ENCODE measurements at places on chromosomes 3 and 15.

- no peak for DNase-seq
These were observed 4.9 kb upstream of the FAM131A start for GRCh38 chr3:184332370-184333090.

GRCh38 chr3:42544492-42545283 is 37.1 kb downstream of the SEC22C start:
- DNase-seq, result no peak

DNA sequence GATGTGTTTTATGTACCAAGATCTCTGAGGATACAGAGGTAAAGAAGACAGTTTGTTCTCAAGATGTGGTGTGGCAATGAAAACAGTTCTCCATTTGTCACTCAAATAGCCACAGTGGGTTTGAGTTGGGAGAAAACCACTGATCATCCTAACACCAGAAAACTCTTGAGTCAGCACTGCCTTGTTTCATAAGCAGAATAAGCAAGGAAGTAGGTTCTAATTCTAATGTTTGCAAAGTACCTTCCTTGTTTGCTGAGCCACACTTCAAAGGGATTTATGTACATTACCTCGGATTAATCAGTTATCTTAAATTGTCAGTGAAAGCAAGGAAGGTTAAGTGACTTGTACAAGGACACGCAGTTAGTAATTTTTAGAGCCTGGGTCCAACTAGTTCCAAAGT is 107.8 kb upstream of the BOC start:
- DNase-seq, result no peak

GRCh38 chr3:14522768-14523167 is 17.4 kb downstream of the GRIP2 start:
- DNase-seq, result no peak

DNA sequence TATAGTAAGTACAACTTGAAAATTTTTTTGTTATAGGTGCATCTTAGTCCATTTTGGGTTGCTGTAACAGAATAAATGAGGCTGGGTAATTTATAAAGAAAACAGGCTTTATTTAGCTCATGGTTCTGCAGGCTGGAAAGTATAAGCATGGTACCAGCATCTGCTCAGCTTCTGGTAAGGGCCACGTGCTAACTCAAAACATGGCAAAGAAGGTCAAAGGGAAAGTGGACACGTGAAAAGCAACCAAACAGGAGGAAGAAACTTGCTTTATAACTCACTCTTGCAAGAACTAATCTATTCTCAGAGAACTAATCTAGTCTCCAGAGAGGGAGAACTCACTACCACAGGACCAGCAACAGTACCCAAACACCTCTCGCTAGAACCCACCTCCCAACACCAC is 9.1 kb downstream of the HDGFL3 start:
- DNase-seq, result no peak

DNA sequence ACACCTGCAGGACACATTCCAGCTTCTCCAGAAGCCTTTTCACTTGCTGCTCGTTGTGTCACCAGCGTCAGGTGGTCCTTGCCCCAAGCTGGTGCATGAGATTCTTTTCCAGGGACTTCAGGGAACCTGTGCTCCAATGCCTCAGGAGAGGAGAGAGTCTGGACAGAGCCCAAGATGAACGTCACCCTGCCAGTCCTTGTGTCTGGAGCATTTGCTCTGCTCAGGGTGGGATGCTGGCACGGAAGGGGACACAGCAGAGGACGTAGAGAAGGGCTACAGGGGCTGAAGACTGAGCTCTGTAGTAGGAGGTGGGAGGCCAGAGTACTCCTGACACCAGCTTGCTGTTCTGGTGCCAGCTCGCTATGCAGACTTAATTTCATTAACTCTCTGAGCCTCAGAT is 262.1 kb downstream of the XXYLT1 start:
- DNase-seq, result no peak

DNA sequence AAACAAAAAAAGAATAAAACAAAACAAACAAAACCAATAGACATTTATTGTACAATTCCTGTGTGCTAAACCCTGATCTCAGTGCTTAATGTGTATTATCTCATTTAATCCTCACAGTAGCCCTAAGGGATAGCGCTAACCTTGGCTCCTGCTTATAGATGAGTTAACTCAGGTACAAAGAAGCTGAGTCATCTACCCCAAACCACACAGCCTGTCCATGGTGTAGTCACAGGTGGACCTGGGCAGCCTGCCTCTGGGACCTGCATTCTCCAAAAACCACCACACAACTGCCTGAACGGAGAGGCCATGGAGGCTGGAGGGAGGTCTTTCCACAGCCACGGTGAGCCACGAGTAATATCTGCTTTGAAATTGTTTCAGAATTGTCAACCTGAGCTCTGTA is 5.5 kb upstream of the CLN6 start:
- DNase-seq, result no peak

DNA sequence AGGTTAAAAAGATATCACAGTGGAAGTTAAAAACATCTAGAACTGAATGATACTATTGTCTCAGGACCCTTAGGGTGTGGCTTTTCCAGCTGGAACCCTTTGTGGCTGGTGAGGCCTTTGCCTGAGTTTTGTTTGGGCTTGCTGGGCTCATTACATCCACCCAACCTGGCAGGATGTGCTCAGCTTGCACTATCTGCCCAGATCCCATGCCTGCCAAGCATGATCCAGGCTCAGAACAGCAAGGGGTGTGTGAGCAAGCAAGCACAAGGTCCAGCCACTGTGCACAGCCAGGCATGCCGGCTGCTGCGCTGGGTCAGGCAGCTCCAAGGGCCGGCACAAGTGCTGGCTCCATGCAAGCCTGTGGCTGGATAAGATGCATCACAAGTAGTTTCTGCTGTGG is 512.7 kb upstream of the CDIN1 start:
- no peak for DNase-seq

GRCh38 chr3:49867400-49867799 is 2.3 kb downstream of the CAMKV start:
- DNase-seq, result no peak

GRCh38 chr3:116179091-116179490 is 266.2 kb downstream of the LSAMP start:
- DNase-seq, result no peak

DNA sequence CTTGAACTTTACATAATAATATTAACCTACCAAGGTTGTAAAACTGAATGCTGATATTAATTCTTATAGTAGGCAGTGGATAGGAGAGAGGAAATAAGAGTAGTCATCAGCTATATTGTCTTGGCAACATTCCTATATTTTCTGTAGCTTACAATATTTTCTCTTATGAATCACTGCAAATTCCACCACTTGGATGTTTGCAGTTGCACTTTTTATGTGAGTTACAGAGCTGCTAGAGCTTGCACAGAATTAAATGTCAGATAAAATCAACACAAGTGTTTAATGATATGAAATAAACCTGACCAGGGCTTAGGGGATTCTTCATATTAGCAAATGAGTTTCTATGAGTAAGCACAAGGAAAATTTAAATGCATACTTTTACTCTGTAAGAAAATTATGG is 1710.1 kb downstream of the SI start:
- no peak for DNase-seq

DNA sequence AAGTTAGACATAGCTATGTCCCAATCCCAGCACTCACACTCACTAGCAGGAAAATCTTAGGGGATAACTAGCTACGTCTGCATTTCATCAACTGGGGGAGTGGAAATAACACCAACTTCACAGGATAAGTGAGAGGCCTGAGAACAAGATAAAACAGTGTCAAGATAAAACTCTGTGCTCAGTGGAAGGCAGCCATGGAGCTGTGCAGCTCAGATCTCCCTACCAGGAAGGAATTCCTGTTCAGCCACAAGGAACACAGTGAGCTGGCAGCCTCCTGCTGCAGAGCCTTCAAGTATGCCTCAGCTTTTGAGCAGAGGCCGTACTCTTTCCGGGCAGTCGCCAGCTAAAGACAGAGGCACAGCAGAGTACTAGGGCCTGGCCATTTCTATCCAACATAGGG is 115.8 kb upstream of the TOPAZ1 start:
- DNase-seq, result no peak

DNA sequence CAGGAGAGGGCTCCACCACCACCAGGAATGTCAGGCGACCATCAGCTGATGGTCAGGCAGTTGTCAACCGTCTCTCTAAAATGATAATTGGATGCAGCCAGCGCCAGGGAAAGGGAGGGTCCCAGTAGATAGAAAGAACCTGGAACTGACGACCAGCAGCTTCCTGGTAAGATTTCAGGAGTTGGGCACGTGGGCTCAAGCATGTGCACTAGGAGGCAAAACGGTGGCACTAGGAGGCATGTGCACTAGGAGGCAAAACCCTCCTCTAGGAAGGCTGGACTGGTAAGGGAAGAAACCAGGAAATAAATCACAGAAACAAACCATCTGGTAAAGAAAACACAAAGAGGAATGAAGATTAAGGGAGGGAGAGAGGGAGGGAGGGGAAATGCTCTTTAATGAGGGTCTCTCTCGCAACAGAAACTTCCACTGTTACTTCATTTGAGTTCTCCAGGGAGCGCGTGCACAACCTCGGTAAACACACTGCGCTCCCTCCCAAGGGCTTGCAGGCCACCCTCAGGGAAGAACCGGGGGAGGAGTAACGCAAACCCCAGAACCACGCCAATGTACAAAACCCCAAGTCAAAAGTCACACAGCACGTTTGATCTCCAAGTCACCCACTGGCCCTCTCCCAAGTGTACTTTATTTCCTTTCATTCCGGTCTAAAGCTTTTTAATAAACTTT is 116.7 kb downstream of the XXYLT1 start:
- no peak for DNase-seq

GRCh38 chr15:77721963-77722362 is 89.3 kb upstream of the LINGO1 start:
- DNase-seq, result no peak

DNA sequence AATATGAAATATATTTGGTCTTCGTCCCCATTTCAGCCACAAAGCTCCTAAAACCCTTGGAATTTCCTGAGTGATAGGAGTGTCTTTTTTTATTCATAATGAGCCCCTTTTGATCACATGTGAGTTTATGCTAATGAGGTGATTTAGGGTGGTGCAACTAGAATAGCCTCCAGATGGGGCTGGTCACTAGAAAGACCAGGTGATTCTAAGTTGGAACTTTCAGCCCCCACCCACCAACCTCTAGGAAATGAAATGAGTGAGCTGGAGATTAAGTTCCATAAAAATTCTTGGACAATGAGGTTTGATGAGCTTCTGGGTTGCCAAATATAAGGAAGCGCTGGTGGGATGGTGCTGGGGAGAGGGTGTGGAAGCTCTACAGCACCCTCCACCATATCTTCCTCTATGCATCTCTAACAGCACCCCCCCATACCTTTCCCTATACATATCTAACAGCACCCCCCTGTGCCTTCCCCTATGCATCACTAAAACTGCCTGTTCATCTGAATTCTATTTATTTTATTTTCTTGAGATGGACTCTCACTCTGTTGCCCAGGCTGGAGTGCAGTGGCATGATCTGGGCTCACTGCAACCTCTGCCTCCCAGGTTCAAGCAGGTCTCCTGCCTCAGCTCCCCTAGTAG is 2.1 kb upstream of the SMCO1 start:
- DNase-seq, result no peak

DNA sequence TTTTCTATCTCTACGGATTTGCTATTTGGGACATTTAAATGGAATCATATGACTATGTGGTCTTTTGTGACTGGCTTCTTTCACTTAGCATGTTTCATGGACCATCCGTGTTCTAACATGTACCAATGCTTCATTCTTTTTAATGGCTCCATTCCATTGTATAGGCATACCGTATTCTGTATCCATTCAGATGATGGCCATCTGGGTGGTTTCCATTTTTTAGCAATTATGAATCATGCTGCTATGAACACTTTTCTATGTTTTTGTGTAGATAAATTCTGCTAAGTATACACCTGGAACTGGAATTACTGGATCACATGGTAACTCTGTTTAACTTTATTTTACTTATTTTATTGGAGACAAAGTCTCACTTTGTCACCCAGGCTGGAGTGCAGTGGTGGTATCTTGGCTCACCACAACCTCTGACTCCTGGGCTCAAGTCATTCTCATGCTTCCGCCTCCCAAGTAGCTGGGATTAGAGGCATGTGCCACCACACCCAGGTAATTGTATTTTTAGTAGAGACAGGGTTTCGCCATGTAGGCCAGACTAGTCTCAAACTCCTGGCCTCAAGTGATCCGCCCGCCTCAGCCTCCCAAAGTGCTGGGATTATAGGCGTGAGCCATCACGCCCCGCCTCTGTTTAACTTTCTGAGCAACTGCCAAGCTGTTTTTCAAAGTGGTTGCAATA is 13.4 kb downstream of the UBP1 start:
- DNase-seq, result no peak

- no peak for DNase-seq
These were observed 10.0 kb downstream of the CRYGS start for GRCh38 chr3:186534113-186534669.

GRCh38 chr3:108131475-108132134 is 40.8 kb upstream of the CD47 start:
- DNase-seq, result no peak
